Stimulated activated CD8-positive, alpha-beta memory T cell treated with anti-CD3 and anti-CD28 coated beads, Interleukin-7, amount 100 ng/mL, for 24 hours (primary cell): ENCODE measurements at places on chromosomes 1 and 21.

DNA sequence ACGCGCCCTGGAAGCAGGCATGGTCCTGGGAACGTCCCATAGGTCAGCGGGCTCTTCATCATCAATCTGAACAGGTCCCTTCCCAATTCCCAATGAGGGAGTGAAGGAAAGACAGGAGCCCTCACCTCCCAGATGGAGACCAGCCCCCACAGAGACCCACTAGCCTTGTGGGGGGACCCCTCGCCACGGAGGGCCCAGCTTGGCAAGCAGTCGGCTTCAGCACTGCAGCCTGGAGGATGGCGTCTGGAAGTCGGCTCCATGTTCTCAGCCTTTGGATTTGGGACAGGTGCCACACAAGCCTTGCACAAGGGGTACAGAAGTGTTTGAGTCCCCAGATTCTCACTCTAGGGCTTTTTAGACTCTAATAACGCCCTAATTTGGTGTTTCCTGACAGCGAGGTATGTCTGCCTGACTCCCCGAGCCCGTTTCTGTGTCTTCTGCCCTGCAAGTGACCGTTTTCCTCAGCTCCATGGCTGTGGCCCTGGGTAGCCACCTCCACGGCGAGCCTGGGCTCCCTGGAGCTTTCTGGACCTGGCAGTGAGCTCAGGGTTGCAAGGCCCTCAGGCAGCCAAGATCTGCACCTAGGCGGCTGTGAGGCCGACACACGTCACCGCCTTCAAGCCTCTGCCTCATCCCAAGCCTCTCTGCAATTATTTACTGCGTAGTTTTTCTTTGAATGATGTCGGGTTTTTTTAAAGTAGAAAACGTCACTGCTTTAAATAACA, 25.0 kb upstream of the SUMO3 start:
- no peak for DNase-seq

- DNase-seq = no peak
Measured at GRCh38 chr21:36854391-36854790, 112.1 kb downstream of the HLCS start.

DNA sequence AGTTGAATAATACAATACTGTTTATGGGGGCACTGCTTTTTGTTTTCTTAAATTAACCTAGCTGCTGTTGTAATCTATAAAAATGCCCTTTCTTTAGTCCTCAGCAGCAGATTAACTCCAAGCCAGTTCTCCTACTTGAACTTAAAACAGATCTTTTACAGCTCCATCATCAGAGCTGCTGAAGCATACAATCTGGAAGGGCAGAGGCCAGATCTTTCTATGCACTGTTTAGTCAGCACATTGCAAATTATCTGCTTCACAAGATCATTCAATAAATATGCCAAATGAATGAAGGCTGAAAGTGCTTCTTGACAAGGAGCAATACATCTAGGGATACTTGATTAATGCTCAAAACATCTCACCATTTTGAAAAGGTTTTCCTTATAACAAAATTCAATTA, 115.8 kb downstream of the PLPPR5 start:
- DNase-seq = no peak

DNA sequence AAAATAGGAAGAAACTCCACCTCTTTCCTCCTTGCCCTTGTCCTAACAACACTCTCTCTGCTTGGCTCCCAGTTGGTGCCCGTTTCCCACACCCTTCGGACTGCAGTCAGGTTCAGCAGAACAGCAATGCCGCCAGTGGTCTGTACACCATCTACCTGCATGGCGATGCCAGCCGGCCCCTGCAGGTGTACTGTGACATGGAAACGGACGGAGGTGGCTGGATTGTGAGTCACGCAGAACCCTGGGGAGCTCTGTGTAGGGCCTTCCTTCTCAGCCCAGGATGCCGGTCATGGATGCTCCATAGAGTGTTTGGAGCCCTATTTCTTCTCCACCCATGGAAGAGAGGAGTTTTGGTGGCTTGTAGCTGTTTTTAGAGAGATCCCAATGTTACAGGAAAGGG, 60.9 kb downstream of the TNN start:
- DNase-seq = no peak

GRCh38 chr1:117346206-117346928, 20.9 kb upstream of the MAN1A2 start:
- DNase-seq = no peak

DNA sequence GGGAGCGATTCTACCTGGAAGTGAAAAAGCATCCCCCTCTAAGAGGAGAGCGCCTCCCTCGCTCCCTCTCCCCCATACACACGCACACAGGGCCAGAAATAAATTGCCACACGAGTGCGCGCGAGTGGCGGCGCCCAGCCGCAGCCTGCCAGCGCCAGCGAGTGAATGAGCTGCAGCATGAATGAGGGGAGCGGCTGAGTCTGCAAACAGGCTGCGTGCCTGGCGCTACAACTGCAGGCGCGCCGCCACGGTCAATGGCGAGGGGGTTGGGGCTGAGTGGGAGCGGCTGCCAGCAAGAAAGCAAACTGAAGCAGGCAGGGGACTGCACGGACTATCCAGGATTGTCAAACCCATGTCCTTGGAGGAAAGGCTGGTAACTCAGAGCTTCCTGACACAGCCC, 2.2 kb downstream of the CAMK1G start:
- DNase-seq = no peak

- DNase-seq = no peak
Measured at GRCh38 chr21:16058896-16059295, 329.1 kb downstream of the USP25 start.

- no peak for DNase-seq
Measured at GRCh38 chr1:76639181-76639580, 228.1 kb upstream of the ST6GALNAC5 start.

GRCh38 chr21:33975548-33976081, 60.0 kb upstream of the ATP5PO start:
- peak; percentile 37 for DNase-seq

- no peak for DNase-seq
Measured at GRCh38 chr1:87204441-87204840, 124.2 kb upstream of the LMO4 start.

DNA sequence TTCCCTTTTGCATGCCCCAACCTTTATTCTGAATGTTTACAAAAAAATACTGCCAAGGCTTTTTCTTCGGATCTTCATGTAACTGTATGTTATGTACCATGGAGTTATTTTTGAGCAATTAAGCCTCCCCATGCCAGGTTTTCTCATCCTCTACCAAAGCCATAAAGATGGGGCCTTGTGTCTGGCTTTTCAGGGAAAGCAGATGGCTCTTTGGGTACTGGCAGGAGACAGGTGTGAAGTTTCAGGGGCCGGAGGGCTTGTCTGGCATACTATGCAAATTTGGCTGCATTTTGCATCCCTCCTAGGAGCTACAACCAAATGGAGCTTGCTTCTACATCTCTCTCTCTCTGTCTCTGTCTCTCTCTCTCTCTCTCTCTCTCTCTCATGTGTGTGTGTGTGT, 28.1 kb upstream of the PLXNA2 start:
- DNase-seq = no peak

DNA sequence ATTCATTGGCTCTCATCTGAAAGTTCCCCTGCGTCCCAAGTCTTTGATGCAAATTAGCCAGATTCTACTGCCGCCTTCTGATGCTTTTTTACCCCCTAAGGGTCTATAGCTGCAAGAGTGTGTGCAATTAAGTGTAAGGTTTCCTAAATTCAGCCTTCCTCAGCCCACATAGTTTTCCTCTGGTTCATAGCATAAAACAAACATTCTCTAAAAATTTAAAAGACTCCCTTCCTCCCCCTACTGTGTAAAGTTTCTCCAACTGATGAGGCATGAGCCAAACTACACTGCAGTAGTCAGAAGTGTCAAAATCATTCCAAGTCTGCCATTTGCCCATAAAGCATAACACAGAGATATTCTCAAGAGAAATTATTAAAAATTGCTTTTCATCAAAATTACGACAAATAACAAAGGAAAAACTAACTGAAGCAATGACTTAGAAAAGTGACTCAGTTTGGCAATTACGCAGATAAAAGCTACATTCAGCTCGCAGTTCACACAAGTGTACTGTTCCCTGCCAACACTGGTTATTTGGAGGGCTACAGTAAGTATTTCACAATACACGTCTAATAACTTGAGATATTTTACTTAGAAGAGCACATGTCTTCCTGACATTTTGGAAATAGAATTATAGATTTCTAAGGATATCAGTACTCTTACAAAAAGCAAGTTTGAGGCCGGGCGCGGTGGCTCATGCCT, 15.4 kb downstream of the KCNH1 start:
- DNase-seq = no peak

GRCh38 chr1:92459871-92460320, 26.8 kb downstream of the GFI1 start:
- DNase-seq = no peak

DNA sequence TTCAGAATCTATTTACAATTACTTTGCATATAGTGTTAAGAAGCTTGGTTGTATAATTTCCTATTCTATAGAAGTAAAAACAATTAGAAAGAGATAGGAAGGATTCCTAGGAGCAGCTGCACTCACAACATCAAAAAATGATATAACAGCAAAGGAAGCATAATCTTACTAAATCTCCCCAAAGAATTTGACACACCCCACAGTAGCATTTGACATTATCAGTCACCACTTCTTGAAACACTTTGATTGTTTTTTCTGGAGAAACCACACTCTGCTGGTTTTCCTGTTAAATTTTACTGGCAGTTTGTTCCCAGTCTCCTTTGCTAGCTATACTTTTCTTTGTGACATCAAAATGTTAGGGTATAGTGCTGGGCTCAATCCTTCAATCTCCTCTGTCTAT, 100.8 kb upstream of the KIAA1614 start:
- no peak for DNase-seq

GRCh38 chr1:6646499-6647148, 22.0 kb downstream of the THAP3 start:
- DNase-seq = no peak

- no peak for DNase-seq
Measured at GRCh38 chr1:18703041-18703621, 72.5 kb downstream of the PAX7 start.

GRCh38 chr1:243770860-243771259, 79.2 kb downstream of the AKT3 start:
- no peak for DNase-seq

DNA sequence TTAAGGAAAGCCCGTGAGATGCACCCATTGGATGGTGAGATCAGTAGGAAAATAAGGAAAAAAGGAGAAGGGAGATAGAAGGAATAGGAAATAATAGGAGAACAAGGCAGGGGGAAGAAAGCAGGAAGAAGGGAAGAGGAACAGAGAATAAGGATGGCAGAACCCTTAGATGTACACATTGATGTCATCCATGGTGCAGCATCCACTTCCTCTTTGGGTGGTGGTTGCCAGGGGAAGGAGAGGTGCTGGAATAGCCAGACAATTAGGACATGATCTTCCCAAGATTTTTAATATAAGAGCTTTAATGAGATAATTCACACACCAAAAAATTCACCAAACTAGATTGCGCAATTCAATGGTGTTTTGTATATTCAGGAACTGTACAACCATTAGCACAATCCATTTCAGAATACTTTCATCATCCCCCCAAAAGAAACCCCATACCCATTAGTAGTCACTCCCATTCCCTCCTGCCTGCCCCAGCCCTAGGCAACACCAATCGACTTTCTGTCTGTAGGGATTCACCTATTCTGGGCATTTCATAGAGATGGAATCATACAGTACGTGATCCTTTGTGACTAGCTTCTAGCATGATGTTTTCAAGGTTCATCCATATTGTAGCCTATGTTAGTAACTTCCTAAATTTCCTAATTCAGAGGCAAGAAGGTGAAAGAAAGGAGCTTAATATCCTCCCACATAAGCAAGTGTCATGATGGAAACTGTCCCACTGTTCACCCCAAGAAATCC, 121.4 kb downstream of the PLXNA2 start:
- DNase-seq = no peak

DNA sequence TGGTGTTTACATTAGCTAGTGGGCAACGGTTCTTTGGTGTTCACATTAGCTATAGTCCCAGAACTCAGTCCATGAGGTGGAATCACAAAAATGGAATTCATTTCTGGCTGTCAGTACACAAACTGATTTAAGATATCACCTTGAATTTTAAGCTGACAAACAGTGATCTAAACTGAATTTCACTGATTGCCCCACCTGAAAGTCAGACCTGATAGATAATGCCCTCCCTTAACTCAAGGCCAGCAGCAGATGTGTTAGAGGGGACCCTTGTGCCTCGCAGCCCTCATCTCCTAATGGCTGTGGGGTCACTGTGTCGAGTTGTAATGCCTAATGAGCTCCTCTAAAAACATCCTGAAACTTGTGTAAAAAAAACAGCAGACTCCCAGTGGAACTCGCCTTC, 8.6 kb downstream of the ARF1 start:
- no peak for DNase-seq

DNA sequence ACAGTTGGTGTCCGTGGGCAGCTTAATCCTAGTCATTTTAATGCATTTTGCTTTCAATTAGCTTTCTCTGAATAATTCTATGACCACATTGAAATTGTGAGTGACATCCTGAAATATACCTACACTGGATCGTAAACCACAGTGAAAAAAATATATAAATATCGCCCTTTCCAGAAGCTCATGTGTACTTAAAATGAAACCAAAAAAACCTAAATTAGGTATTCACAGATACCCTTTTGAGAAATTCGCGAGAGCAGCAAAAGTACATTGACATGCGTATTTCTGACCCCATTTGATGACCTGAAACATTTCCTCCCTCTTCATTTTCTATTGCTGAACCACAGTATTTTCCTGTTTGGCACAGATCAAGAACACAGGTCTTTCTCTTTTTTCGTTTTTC, 253.8 kb downstream of the LTN1 start:
- DNase-seq = no peak

- no peak for DNase-seq
Measured at GRCh38 chr1:245475961-245476516, 321.3 kb downstream of the KIF26B start.

DNA sequence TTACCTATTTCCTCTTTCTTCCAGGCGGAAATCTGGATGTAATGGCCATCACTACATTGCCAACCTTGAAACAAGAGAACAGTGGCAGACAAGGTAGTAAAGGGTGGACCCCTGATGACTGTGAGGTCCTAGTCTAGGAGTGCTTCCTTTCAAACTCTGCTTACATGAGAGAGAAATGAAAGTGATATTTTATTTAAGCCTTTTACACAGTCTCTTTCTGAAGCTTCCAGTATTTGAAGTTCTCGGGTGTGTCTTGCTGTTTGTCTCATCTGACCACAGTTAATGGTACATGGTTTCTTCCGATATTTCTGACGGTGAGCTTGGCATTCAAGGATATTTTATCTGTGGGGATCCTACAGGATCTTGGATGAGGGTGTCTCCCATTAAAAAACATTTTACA, 215.2 kb downstream of the SLC45A1 start:
- DNase-seq = no peak

- no peak for DNase-seq
Measured at GRCh38 chr1:95966866-95967265, 732.9 kb downstream of the RWDD3 start.

- no peak for DNase-seq
Measured at GRCh38 chr21:28336314-28336713, 656.4 kb downstream of the LTN1 start.

DNA sequence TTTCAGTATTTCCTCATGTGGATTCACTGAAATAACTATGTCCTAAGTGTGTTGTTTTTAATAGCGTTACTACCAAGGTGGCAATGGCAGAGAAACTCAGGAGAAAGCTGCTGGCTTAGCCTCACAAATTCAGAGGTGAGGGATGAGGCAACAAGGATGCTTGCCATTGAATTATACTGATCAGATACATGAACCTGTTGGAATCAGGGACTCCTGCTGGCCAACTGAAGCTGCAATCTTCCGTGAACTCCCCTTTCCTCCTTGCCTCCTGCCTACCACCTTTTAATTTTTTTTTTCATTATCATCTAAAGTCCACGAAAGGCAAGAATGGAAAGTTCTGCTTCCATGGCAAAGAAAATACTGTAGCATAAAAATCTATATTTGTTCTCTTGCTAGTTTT, 254.7 kb downstream of the NFIA start:
- DNase-seq = no peak

GRCh38 chr1:16393570-16394521, 26.8 kb downstream of the SZRD1 start:
- DNase-seq = no peak
